Effector CD4-positive, alpha-beta T cell (primary cell): ENCODE measurements at places on chromosomes 3 and 15.

- no peak for DNase-seq
Observed at GRCh38 chr3:113278599-113278955, 67.2 kb downstream of the BOC start.

DNA sequence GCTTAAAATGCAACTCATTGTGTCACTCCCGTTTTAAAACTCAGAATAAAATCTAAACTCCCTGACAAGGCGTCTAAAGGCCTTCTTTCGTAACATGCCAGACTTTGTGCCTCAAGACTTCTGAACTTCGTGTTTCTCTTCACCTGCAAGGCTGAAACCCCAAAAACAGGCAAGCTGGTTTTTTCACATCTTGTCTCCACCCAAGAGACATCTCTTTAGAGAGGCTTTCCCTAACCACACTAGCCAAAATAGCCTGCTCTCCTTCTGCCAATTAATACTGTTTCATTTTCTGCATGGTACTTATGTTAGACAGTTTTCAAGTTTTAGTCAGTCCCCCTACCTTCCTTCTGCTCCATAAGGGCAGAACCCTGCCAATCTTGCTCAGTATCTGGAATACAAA, 41.6 kb downstream of the RAF1 start:
- DNase-seq: no peak

DNA sequence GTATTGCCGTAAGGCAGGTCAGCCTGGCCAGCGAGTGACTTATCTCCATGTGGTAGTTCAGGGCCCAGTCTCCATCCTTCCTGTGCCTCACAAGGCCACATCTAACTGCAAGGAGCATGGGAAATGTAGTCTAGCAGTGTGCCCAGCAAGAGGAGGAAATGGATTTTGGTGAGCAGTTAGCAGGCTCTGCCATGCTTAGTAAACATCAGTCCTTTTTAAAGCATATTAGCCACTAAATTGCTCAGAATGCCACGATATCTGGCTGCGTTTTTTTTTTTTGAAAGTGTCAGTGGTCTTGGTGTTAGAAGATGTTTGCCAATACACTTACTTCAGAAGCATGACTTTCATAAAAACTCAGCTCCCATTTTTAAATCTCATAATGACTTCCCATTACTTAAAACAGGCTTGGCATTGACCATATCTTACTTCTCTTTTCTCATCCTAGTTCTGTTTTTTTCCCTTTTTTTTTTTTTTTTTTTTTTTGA, 470.2 kb upstream of the TPRG1 start:
- no peak for DNase-seq

GRCh38 chr15:22973286-22973685, 6.9 kb downstream of the CYFIP1 start:
- no peak for DNase-seq

- DNase-seq: no peak
Observed at GRCh38 chr3:4030624-4031023, 231.4 kb downstream of the LRRN1 start.

DNA sequence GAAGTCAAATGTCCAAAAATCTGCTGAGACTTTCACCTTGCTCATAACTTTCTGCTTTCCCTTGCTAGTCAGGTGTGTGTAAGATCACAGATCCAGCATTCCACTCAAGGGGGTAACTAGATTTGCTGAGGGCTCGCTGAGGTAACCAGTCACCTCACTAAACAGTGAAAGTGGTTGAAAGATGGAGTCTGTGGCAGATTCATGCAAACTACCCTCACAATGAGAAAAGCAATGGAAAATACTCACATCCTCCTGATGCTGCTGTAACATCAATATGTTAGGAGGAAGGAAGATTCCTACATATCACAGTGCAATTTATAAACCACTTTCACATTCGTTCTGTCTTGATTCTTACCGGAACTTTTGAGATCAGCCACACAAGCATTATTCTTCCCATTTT, 174.3 kb upstream of the BCL6 start:
- no peak for DNase-seq

DNA sequence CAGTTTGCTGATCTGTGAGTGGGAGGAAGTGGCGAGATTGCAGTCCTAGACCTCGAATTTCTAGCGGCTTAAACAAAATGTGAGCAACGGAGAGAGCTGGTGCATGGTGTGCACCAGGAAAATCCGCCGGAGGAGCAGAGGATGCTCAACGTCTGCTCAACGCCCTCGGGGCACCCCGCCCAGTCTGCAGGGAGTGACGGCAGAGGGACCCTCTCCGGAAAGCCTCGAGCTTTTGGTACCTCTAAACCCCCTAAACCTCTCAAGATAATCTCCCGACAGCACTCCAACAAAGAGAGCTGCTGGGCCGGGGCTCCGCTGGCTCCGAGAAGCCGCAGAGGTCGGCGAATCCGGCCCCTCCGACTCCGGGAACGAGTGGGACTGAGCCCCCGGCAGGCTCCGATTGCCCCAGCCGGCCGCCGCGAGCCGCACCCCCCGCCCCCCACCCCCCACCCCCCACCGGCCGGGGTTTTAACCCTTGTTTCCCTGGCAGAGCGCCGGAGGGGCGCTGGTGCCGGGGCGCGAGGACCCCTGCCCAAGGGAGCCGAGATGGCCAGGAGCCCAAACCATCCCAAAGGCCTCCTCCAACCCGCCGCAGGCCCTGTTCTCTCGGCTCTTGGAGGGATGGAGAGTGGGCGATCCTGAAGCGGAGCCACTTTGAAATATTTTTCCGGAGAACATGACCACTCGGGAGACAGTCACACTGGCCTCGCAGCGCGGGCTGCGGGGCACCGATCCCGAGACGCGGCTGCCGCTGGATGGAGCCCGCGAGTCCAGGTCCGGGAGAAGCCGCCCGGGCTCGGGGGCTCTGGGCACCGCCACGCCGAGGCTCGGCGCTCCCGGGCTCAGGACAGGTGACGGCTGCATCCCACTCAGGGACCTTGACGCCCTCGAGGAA, 1.5 kb downstream of the MEGF11 start:
- DNase-seq: peak; percentile 38

DNA sequence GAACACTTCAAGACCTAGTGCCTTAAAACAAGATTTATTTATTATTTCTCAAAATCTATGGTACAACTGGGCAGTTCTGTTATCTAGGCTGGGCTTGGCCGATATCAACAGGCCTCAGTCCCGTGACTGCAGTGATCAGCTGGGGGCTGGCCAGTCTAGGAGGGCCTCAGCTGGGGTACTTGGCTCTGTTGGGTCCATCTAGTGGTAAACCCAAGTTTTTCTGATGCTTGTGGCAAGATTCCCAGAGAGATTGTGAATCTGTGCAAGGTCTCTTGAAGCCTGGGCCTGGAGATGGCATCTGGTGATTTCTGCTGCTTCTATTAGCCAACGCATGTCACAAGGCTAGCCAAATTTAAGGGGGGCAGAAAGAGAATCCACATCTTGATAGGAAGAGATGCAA, 482.4 kb upstream of the SGO1 start:
- no peak for DNase-seq

GRCh38 chr15:101138913-101139880, 112.7 kb downstream of the CHSY1 start:
- no peak for DNase-seq

- DNase-seq: no peak
Observed at GRCh38 chr15:38065721-38066345, 131.4 kb downstream of the TMCO5A start.

- no peak for DNase-seq
Observed at GRCh38 chr3:151282921-151283320, 4.6 kb upstream of the P2RY14 start.

DNA sequence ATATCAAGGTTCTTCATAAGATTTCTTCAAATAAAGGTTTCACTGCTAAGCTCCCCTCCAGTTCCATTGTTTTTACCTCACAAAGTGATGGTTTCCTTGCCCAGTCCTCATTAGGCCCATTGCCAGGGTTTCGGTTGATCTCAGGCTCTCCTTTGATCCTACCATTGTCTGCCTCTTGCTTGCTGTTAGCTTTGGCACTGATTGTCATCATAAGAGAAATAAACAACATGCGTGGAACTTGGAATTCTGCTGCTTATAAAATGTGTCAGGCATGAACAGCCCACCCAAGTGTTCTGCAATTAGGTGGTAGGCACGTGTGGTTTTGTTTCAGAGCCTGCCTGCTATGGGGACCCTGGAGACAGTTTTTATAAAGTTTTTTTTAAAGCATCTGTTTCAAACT, 107.6 kb upstream of the BFSP2 start:
- no peak for DNase-seq
